Aorta (tissue), 5 donors: ENCODE measurements at places on chromosomes 16 and 17. TPM values are rescaled to one million over a fixed set of nuclear protein-coding genes. Genes with fewer than 3 reads are reported as not detected.
A peak's percentile ranks its signal among the peaks of the same experiment; 100 is the strongest.

DNA sequence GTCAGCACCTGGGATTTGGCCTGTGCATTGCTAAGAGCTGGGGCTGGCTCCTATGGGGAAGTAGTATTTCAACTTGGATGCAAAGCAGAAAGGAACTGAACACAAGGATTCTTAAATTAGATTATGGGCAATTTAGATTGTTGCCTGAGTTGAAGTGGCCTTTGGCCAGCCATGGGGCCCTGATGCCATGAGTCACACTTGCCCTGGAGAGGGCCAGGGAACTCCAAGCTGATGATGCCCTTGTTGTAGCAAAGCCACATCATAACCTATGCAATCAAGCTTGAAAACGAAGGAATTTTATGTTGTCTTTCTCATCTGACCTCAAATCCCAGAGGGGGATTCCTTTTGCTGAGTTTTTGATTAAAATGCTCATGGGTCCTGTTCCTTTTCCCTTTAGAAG lies 3.9 kb upstream of the SPATA32 start:
- DNase-seq: no peak

DNA sequence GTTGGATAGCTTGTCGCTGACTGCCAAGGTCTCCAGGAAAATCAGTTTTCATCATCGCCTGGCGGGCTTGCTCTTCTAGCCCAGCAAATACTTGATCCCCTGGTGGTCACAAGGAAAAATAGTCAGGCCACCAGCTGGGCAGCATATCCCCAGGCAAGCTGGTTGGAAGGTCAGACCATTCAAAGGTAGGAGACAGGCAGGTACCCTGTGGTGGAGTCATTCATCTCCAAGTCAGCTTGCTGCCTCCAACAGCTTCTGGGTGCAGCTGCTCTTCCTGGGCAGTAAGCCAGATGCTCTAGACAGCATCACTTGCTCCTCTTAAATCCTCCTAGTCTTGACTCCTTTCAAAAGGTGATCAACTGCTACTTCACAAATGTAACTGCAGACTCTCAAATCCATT lies 16.0 kb downstream of the ZNF821 start:
- no peak for DNase-seq

- no peak for DNase-seq
These were observed 25.7 kb downstream of the PSMD7 start for GRCh38 chr16:74322301-74322710.

DNA sequence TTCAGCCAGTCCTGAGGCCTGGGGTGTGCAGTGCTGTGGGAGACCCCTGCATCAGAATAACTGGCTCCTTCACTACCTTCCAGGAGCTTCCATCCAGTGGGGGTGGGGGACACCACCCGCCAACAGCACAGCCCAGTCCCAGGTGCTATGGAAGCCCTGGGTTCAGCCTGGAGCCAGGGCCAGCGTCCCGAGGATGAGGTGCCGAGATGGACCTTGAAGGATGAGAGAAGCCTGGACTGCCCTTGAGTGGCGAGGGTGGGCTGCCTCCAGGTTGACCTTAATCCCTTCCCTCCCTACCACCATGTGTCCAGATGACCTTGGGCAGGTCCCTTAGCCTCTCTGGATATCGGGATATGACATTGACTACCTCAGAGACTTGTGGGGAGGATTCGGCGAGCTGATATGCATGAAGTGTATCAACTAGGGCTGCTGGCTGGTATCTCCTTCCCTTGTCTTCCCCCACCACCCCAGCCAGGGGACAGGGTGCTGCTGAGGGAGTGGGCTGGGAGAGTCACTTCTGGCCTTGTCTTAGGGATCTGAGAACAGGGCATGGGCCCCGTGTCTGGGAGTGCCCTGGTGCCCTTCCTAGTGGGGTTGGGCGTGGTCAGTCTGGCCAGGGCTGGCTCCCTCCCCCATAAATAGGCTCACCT lies 14.2 kb upstream of the LASP1NB start:
- DNase-seq: peak; percentile 59

DNA sequence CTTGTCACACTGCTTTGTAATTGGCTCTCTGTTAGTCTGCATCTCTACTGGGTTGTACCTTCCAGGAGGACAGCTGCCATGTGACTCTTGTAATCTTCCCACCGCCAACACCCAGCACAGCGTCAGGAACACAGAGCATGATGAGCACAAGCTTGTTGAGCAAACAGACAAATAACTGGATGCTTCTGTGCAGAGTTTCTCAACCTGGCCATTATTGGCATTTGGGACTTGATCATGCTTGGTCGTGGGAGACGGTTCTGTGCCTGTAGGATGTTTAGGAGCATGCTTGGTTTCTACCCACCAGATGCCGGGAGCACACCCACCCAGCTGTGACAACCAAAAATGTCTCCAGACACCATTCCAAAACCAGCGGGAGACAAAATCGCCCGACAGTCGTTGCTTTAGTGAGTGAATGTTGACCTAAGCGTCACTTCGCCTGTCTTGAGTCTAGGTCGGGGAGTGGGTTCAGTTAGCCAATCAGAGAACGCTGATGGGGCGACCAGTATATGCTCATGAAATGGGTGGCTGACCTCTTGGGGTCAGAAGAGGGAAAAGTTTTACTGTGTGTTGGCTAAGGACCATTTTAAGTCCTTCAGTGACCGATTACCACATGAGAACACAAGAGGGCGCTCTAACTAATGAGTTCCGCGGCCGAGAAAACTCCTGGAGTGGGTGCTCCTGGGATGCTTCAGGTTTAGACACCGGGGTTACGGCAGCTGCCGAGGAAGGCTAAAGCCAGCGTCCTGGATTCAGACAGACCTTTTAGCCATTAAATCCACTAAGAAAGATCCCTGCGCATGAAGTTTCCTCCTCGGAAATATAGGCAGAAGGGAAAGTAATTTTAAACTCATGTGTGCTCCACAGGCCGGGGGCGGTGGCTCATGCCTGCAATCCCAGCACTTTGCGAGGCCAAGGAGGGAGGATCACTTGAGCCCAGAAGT lies 57.8 kb upstream of the TEX2 start:
- DNase-seq: no peak

- peak; percentile 68 for DNase-seq
These were observed 16.7 kb upstream of the CARMIL2 start for GRCh38 chr16:67628216-67628615.

DNA sequence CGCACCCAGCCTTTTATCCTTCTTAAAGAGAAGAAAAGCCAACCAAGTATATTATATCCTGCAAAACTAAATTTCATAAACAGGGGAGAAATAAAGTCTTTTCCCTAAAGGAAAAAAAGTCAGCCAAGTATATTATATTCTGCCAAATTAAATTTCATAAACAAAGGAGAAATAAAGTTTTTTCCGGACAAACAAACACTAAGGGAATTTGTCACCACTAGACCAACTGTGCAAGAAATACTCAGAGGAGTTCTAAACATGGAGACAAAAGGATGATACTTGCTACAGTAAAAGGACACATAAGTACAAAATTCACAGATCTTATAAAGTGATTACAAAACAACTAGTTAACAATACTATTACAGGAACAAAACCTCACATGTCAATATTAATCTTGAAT lies 14.4 kb upstream of the CCL18 start:
- DNase-seq: no peak

- DNase-seq: no peak
These were observed 6.9 kb downstream of the METRNL start for GRCh38 chr17:83086199-83086880.

- DNase-seq: no peak
These were observed 18.4 kb upstream of the HOXB13 start for GRCh38 chr17:48746916-48747444.

DNA sequence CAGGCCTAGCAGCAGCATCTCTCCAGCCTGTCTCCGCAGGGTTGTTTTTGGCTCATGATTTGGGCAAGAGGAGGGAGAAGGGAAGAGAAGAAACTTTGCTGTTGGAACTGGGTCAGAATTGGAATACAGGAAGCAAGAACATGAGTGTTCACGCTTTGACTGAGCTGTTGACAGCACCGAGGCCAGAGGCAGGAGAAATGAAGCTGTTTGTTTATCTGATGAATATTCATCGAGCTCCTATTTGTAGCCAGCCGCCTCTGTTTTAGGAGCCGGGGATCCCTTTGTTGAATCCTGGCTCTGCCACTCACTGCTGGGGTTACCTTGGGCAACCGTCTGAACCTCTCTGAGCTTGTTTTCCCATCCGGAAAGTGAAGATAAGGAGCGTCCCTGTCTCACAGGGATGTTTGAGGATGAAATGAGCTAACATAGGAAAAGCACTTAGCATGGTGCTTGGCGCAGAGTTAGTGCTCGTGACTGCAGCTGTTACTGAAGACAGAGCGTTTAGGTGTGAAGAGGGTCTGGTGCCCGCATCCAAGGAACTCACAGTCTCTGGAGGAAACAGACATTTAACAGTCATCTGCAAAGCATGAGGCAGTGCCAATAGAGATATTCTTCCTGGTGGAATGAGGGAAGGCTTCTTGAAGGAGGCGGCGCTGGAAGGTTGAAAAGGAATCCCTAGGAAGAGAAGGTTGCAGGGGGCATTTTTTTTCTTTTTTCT lies 29.2 kb downstream of the RAP1GAP2 start:
- DNase-seq: no peak

- DNase-seq: no peak
These were observed 39.3 kb upstream of the MARCHF10 start for GRCh38 chr17:62847426-62847825.

DNA sequence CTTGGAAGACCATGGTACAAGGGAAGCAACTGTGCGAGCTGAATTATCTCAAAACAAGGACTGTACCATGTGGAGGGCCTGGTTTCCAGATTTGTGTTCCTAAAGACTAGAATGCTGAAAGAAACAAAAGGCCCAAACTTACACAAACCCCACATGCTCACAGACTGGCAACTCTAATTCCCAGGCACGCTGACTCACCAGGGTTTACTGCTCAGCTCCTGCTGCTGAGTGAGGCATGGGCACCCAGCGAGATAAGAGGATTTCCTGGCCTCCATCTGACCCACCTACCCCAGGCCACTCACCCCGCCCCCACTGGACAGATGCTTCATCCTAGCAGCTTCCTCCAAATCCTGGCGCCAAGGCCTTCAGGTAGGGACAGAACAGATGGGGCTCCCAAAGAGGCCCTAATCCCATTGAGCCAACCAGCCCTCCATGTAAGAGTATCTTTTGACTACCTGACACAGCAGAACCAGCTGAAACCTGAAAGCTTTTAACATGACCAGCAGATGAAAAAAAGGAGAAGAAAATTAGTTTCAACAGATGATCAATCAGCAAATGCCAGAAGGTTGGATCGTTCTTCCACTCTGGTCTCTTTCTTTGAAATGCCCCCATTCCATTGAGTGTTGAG lies 33.9 kb downstream of the DCUN1D3 start:
- DNase-seq: peak; percentile 76

- DNase-seq: no peak
These were observed 119.2 kb downstream of the PCTP start for GRCh38 chr17:55870044-55870443.

- DNase-seq: no peak
These were observed 2.1 kb downstream of the MYO18A start for GRCh38 chr17:29177871-29178749.

DNA sequence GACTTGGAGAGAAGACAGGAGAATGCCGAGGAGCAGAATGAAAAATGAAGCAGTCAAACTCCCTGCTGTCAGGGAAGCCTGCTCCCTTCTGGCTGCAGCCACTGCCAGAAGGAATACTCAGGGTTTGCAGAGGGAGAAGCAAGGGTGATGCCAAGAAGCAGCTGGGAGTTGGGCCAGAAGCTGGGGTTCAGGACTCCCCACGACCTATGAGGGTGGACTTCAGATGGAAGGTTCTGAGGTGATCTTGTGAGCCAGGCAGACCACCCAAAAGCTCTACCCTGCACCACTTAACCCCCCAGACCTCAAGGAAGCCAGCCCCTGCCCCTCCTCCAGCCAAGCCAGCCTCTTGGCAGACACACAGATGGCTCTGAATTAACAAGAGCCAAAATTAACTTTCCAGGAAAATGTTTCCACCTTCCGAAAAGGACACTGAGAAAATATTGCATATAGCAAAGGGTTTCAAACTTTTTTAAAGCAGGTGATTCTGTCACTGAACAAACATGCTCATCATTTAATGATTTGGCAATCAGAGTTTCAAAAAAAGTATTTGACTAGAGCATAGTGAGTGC lies 126.0 kb upstream of the ERCC4 start:
- peak; percentile 74 for DNase-seq

DNA sequence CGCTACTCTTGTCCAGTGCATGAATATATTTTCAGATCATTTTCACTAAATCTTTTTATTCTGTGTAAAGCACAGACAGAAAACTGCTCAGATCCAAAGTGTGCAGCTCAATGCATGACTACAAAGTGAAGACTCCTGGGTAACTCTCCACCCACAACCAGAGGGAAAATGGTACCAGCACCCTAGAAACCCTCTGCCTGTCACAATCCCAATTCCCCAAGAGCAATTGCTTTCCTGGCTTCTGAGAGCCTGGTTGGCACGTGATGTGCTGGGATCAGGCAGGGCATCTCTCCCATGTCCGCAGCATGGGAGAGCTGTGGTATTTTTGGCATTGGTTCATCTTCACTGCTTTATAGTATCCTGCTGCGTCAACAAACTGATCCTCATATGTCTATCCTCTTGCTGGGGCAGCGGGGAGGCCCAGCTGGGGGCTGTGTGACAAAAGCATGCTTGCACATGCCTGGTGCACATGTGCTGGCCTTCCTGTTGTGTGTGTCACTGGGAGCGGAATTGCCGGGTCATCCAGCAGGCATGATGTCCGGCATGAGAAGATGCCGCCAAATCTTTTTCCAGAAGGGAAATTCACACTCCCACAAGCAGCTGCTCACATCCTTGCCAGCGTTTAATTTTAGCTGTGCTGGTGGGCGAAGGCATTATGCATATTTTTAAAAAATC lies 278.9 kb upstream of the FOXF1 start:
- DNase-seq: peak; percentile 28

DNA sequence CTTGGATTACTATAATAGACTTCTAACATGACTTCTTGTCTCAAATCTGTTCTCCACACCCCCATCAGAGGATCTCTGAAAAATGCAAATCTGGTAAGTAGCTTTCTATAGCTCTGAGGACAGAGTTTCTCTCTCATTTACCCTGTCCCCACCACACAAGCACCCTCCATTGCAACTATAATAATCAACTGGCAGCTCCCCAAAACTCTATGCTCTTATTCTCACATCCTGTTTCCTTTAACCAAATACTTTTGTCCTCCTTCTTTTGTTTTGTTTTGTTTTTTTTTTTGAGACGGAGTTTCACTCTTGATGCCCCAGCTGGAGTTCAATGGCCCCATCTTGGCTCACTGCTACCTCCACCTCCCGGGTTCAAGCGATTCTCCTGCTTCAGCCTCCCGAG lies 73.4 kb downstream of the HELZ start:
- no peak for DNase-seq

GRCh38 chr16:15576960-15577958 lies 65.7 kb downstream of the MARF1 start:
- DNase-seq: no peak

GRCh38 chr17:35774499-35774898 lies 13.8 kb downstream of the C17orf50 start:
- DNase-seq: peak; percentile 86

GRCh38 chr16:81996664-81997509 lies 14.4 kb downstream of the SDR42E1 start:
- DNase-seq: no peak

The CES3 gene
- 2.4 TPM for total RNA-seq

The C17orf50 gene
- not detected for total RNA-seq

The LHX1 gene
- total RNA-seq: not detected

The KCNJ18 gene
- not detected for total RNA-seq

The TEX14 gene
- 0.24 TPM for total RNA-seq

The CCL23 gene
- total RNA-seq: 8.6 TPM

The TTLL6 gene
- not detected for total RNA-seq

The C1QTNF8 gene
- total RNA-seq: 1.4 TPM

The ZDHHC1 gene
- total RNA-seq: 14.8 TPM

The LDHD gene
- 5.6 TPM for total RNA-seq

The MT1M gene
- 11.8 TPM for total RNA-seq

The FA2H gene
- 0.49 TPM for total RNA-seq

The KRTAP2-1 gene
- total RNA-seq: not detected
